ENCODE measurements at places on chromosomes 7 and 10.

DNA sequence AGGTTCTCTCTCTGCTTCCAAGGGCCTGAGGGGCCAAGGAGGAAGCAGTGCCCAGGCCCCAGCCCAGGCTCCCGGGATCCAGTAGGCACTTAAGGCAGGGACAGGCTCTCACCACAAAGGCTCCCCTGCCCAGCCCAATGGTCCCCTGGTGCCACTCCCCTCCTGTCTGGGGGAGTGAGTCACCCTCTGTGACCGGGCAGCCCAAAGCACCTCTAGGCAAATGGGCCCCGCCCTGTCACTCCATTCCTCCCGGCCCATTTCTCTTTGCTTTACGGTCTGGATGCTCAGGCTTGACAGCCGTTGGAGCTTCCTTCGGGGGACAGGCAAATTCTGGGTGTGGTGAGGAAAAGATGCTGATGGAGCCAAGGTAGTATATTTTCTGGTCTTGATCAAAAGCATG, at the start of gene CALHM3:
Gene CALHM3, minus strand, starts transcription at position 106 of the 400 bp plus-strand sequence. CDS start 208 bp downstream, outside the sequence.
- DNase-seq, result no peak

DNA sequence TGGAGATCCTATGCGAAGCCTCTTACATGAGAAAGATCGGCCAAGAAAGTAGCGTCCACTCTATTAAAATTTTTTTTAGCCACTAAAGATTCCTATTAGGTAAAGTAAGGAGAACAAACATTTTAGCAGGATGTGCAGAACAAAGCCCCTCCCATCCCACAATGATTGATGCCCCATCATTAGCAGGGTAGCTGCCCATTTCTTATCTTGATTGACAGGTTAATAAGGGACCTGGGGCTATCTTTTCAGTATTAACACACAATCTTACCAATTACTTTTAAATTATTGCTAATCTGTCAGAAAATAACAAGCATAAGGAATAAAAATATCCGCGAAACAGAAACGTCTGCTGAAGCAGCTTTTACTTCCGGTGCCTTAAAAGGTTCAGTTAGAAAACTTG, 5.1 kb downstream of the FZD8 start:
- DNase-seq, result no peak

GRCh38 chr7:138195151-138195571, 118.9 kb downstream of the AKR1D1 start:
- DNase-seq, result no peak

DNA sequence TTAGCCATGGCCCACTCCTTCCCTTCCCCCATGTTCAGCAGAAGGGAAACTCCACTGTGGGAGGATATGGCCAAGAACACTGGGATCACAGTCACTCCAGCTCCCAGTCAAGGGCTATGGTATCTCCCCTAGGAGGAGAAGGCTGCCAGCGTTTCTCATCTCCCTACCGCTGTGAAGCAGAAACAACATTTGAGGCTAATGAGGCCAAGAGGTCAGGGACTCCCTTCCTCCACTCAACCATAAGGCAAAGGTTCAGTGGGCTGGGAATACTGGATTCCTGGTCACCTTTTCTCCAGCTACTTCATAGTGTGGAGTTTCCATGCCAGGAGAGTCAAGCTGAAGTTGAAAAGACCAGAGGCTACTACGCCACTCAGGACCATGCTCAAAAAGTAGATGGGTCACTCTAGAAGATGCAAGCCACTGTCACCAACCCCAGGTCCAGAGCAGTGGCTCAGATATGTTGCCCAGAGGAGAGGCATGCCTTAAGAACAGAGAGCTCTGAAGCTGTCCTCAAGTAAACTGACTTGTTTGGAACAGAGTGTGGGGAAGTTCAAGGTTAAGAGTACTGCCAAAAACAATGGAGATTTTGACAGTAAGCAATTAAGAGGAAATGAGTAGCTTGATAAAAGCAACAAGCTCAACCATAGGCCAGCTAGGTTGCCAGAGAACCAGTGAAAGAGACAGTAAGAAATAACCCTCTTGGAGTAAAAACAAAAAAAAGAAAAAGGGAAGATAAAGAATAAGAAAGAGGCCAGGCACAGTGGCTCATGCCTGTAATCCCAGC, 3.8 kb upstream of the TMEM140 start:
- no peak for DNase-seq
